ENCODE measurements at places on chromosomes 4 and X.
A peak's percentile ranks its signal among the peaks of the same experiment; 100 is the strongest.

- no peak for DNase-seq
These were observed 39.1 kb upstream of the NSUN7 start for GRCh38 chr4:40710484-40711254.

GRCh38 chr4:65589331-65589730 is 81.0 kb downstream of the EPHA5 start:
- no peak for DNase-seq

- DNase-seq: no peak
These were observed 118.5 kb downstream of the CFAP299 start for GRCh38 chr4:80454040-80454439.

GRCh38 chr4:94408549-94409374 is 43.0 kb upstream of the PDLIM5 start:
- no peak for DNase-seq

DNA sequence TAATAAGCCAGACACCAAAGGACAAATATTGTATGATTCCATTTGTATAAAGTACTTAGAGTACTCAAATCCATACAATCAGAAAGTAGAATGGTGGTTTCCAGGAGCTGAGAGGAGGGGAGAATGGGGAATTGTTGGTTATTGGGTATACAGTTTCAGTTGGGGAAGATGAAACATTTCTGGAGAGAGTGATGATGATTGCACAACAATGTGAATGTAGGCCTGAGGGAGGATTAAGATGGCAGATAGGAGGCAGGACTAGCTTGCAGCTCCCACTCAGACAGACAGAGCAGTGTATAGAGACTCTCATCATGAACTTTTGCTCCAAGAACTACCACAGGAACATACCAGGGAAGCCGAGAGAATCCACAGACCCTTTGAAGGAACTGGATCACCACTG is 75.7 kb upstream of the PAK3 start:
- no peak for DNase-seq

DNA sequence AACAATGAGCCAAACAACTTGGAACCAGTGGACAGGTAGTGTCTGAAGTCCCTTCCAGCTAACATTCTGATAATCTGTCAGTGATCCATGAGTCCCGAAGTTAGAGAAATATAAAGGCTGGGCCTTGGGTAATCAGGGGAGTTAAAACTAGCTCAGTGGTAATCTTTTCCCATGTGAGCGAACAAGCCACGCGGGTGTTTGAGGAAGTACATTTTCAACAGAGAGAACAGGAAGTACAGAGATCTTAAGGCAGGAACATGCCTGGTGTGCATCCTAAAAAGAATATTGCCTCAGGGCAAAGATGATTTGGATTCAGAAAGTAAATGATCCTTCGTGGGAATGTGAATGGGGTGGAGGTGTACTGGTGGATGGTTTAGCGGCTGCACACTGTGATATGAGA is 42.9 kb downstream of the FNIP2 start:
- DNase-seq: no peak

DNA sequence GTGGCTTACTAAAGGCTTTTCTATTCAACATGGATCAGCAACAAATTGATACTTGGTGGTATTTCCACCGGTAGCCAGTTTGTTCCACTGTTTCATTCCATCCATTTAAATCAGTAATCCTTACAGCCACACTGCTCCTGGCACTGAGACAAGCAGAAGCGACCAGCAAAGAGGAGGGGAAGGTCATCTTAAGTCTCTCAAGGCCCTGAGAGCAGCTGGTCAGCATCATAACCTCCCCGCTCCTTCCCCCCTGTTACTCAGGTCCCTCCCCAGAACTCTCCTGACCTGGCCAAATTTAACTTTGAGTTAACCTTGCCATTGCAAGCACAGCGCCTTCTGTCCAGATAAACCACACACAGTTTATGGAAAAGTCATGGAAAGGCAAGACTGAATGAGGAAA is 331.3 kb upstream of the KLF3 start:
- DNase-seq: no peak

- DNase-seq: no peak
These were observed 116.2 kb downstream of the TMA16 start for GRCh38 chr4:163610648-163611047.

DNA sequence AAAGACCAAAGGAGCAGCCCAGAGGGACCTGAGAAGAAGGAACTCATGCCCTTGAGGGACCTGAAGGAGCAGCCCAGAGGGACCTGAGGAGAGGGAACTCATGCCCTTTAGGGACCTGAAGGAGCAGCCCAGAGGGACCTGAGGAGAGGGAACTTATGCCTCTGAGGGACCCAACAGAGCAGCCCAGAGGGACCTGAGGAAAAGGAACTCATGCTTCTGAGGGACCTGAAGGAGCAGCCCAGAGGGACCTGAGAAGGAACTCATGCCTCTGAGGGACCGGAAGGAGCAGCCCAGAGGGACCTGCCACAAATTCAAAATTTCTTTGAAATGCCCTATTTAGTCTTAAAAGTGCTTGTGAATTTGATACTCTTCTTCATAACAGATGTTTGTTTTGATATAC is 48.5 kb upstream of the TMEM154 start:
- no peak for DNase-seq

- DNase-seq: no peak
These were observed 180.7 kb upstream of the IL15 start for GRCh38 chr4:141455651-141456050.

DNA sequence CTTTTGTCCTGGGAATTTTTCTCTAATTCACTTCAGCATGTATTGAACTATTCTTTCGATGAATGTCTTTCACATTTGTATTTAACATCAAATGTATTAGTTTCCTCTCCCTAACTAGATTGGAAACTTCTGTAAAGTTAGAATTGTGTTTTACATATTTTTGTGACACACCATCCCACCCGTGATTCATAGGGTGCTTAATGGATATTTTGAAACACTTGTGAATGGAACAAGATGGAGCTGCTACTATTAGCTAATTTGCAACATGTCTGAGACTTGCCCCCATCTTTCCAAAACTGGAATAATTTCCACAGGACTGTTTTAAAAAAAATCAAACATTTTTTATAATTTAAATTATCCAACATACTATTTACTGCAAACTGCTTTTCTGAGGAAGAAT is 30.2 kb upstream of the GNPDA2 start:
- no peak for DNase-seq

DNA sequence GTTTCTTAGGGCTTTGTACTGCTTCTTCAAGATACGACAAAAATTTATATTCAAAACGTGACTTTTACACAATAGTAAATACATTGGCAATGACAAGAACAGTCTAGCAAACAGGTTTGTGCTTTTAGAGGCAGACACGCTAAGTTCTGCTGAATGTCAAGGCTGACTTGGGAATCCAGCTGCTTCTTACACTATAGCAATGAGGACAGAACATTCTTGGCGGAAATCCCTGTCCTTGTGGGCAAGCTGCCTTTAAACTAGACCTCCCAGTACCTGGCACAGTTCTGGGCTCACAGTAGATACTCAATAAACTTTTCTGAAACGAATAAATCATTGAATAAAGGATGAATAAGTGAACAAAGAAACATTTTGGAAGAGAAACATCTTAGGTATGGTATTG is 148.2 kb downstream of the RASL11B start:
- DNase-seq: no peak

- DNase-seq: no peak
These were observed 206.7 kb downstream of the RASL11B start for GRCh38 chr4:53068755-53069330.

DNA sequence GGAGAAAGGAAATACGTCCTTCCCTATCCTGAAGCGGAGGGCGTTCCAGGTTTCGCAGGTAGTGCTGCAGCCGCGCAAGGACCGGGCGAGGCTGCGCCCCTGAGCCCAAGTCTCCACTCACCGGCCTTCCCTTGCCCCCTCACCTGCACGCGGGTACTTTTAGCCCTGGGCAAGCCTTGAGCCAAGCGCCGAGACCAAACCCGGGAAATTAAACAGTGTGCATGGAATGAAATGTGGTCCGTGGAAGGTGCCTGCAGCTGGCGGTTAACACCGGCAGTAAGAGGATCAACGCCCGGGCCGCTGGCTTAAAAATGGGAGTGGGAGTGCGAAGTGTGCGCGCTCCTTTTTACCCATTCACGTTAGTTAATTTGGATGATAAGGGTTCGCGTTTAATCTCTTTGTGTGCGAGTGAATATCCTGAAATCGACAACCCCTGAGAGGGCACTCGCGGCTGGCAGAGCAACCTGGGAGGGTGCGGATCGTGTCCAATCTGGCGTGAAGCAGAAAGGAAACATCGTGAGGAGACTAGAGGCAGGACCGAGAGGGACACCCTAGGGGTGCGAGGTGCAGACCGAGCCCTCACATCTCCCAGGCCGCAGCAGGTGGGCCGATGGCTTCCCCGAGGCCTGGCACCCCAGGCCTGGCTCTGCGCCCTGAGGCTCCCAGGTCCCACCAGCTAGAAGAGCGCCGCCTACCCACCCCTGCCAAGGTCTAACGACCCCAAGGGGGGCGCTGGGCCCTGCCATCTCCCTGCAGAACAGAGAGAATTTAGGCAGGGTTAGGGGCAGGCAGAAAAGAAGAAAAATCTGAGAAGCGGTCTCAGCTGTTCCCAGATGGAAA is 2.0 kb upstream of the HELT start:
- DNase-seq: no peak

DNA sequence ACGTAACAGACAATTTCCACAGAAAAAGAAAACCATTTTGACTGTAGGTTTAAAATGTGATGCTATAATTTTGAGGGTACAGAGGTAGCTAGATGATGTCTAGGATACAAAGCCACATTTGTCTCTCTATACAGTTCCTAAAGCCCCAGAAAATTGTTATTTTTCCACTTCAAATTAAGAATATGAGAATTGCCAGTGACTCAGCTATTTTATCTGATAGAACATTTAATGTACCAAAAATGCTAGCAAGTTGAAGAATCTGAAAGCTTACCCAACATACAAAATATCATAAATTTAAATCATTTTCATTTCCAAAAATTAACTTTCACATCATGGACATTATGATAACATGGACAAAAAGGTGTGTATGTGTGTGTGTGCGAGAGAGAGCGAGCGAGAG is 148.0 kb downstream of the CAMK2D start:
- no peak for DNase-seq

DNA sequence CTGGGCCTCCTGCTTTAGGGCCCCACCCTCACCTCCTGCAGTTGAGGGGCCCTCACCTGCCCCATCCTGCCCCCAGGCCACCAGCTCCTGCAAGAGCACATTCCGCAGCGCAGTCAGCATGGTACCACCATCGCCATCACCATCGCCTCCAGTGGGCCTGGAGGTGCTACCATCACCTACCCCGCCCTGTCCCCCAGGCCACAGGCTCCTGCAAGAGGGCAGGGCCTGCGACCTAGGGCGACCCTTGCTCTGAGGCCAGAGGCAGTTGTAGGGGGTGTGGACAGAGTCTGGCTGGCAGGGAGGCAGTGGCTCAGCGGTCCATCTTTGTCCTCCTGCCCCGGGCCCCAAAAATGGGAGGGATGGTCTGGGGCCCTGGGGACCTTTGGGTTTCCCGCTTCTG is 3.9 kb upstream of the HAUS7 start:
- DNase-seq: no peak

DNA sequence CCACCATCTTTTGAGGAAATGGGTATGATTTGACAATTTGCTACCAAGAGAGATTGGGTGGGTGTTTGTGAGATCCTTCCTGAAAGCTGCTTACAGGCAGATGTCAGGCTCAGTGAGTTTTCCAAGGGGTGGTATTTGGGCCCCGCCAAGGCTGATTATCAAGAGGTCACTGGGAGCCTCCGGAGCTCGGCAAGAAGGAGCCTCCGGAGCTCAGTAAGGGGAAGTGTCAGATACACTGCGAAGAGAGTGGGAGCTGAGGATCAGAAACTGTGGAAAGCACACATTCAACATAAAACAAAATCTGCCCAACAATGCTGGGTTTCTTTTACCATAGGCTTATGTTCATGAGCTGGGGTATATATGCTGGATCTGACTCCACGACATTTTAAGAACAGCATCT is 714 bp downstream of the RTL3 start:
- DNase-seq: no peak

DNA sequence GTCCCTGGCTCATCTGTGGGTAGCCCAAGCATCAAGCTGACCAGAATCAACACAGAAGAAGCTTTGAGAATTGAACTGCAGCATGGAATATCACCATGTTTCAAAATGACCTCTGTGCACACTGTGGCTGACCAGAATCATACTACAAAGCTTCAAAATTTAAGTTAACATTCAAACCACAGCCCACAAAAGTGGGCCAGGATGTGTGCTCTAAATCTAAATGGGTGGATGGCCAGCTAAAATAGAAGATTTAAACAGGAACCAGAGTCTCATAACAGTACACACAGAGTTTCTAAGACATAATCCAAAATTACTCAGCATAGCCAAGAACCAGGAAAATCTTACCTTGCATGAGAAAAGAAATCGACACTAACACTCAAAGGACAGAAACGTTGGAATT is 46.1 kb downstream of the KLF3 start:
- DNase-seq: no peak

GRCh38 chr4:6109842-6110560 is 90.3 kb downstream of the JAKMIP1 start:
- no peak for DNase-seq

- DNase-seq: peak; percentile 26
These were observed 120.7 kb upstream of the TRIM2 start for GRCh38 chr4:153083447-153083947.

DNA sequence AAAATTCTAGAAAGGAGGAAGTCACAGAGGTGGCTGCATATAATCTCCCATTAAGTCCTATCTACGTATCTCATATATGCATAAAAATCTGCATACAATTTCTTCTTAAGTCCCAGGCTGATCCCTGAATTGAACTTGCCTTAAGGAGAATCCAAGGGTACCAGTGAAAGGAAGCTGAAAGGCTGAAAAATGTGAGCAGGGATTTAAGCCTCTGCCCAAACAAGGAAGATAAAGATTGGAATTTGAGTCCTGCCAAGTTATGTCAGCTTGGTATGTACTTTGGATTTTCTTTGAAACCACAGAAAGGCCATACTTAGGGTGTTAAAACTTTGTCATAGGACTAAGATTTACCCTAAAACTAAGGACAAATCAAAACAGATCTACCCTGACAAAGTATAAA is 26.5 kb upstream of the GEMIN8 start:
- no peak for DNase-seq

GRCh38 chr4:184851200-184851541 is 25.4 kb upstream of the ACSL1 start:
- DNase-seq: no peak

- no peak for DNase-seq
These were observed 1817.2 kb downstream of the STIM2 start for GRCh38 chr4:28677808-28678207.

- DNase-seq: no peak
These were observed 66.1 kb downstream of the CDS1 start for GRCh38 chr4:84648863-84649647.

- no peak for DNase-seq
These were observed 32.9 kb downstream of the PIGG start for GRCh38 chr4:531721-532565.

- DNase-seq: no peak
These were observed 20.6 kb upstream of the FTHL17 start for GRCh38 chrX:31092476-31092875.

DNA sequence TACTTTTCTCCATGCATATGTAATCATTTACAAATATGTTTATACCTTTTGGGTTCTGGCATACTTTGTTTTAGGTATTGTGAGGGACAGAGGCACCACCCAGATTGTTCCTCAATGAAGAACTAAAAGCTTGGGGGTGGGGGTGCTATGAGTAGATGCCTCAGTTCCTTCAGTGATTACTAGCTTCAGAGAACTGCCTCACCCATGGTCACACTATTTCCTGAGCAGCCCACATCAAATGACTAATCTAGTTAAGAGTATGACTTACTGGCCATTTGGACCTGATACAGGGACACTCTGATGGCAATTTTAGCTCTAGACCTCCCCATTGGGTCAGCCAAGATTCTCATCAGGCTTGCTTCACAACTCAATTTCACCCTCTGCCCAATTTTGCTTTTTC is 22.2 kb upstream of the CXXC4 start:
- no peak for DNase-seq

GRCh38 chr4:173002830-173003561 is 165.6 kb upstream of the GALNT7 start:
- no peak for DNase-seq
